Stimulated activated CD8-positive, alpha-beta memory T cell treated with anti-CD3 and anti-CD28 coated beads, Interleukin-7, amount 100 ng/mL, for 1 hour (primary cell): ENCODE measurements at places on chromosomes 6 and 20.
A peak's percentile ranks its signal among the peaks of the same experiment; 100 is the strongest.

- DNase-seq, result no peak
These were observed 1.0 kb downstream of the TOMM34 start for GRCh38 chr20:44959082-44959637.

GRCh38 chr6:43735642-43736199 is 34.3 kb upstream of the VEGFA start:
- no peak for DNase-seq

DNA sequence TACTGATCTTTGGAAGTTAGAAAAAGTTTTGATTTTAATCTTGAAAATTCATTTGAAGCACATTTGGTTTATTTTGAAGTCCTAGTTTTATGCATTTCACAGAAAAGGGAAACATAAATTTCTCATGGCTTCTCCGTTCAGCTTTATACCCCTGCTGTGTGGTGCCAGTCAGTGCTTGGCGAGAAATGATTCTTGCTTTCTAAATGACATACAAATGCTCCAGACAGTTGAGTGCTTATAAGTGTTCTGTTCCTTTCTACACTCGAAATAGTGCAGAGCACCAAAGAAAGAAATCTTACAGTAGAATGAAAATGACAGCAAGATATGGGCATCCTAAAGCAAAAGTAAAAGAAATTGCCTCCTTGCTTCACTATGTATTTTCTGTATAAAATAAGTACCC is 9.0 kb upstream of the ZNF292 start:
- no peak for DNase-seq

- DNase-seq, result no peak
These were observed 70.2 kb downstream of the CDH4 start for GRCh38 chr20:61322151-61322865.

DNA sequence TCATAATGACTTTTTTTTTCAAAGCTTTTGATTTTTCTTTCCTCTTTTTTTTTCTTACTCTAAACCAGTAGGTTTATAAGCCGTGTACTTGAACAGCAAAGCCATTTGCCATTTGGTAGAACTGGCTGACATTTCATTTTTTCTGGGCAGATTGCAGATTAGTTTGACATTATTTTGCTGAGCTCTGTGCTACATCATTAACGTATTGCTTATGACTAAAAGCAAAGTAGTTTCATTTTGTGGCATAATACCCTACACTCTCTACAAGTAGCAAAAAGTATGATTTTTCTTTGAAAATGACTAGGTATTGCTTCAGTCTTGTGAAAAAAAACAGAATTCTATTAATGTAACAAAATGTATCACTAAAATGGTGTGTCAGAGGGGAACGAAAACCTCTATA is 141.3 kb downstream of the GRIK2 start:
- no peak for DNase-seq

- DNase-seq, result no peak
These were observed 174.1 kb upstream of the PTPRK start for GRCh38 chr6:128694303-128695009.

DNA sequence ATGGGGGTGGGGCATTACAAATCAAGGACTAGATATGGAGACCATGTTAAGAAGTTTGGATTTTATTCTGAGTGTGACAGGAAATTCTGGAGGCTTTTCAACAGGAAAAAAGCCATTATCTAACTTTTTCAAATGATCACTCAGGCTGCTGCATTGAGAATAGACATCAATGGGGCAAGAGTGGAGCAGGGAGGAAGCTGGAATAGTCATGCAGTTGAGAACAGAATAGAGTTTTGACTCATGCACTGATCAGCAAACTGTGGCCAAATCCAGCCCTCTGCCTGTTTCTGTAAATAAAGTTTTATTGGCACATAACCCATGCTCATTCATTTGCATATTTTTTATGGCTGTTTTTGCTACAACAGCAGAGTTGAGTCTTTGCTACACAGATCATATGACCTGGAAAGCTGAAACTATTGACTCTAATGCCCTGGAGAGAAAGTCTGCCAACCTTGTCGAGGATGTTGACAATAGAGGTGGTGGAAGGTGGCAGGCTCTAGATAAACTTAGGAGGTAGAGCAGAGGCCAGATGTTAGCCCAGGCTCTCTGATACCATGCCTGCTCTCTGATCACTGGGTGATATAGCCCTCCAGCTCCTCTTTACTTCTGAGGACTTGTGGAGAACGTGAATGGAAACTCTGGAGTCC is 441.8 kb downstream of the PTPRT start:
- DNase-seq, result no peak

GRCh38 chr6:28340310-28341095 is 4.6 kb upstream of the ZSCAN31 start:
- DNase-seq, result no peak

- no peak for DNase-seq
These were observed 151.7 kb downstream of the GRIK2 start for GRCh38 chr6:101545191-101545590.

DNA sequence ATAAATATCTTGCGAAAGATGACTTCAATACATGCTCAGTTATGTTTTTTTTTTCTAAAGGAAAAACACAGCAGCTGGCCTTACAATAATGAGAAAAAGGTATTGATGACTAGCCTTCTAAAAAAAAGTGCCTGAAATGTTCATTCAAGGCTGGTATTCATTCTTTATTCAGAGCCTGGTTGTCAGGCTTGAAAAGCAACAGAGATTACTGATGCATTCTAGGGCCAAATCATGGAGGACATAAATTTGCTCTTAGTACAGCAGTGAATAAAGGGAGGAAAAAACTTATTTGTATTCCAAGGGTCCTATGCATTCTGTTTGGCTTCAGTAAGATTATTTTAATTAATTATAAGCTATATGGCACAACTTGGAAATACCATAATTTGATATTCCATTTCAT is 83.5 kb downstream of the WASF1 start:
- no peak for DNase-seq

DNA sequence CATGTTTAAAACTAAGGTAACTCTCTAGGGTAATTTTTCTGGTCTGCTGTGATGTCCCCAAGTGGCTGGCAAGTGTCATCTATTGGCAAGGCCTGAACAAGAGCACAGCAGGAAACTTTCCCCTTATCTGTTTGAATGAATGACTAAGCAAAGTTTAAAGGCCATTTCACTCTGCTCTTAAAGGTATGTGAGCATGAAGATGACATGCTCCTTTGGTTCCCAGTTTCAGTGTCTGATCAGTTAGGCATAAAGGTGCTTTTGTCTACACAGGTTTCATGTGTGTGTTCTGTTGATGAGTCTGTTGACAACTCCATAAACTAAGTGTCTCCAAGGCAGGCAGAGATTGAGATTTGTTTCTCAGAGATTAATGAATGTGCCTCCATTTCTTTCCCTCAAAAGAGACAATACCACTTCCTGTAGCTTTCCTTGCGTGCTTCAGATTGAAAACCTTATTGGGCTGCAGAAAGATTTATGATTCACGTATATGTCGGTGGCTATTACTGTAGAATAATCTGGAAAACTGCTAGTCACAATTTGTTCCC is 83.9 kb downstream of the MAP3K7 start:
- DNase-seq, result no peak

GRCh38 chr6:43736211-43736786 is 33.7 kb upstream of the VEGFA start:
- DNase-seq, result no peak

GRCh38 chr20:23744817-23745216 is 5.9 kb downstream of the CST1 start:
- DNase-seq, result no peak

GRCh38 chr20:11686195-11686594 is 231.5 kb upstream of the BTBD3 start:
- DNase-seq, result no peak

- no peak for DNase-seq
These were observed 61.3 kb downstream of the TNFRSF21 start for GRCh38 chr6:47248446-47248845.

- DNase-seq, result no peak
These were observed 24.9 kb downstream of the GTPBP2 start for GRCh38 chr6:43604174-43604573.

GRCh38 chr6:24719125-24719971 is at the start of gene C6orf62:
Gene C6orf62, minus strand, starts transcription at chr6:24719154. Its CDS starts 486 bp downstream, at chr6:24718668.
- DNase-seq, result peak; percentile 19

GRCh38 chr6:897528-898207 is 204.7 kb upstream of the EXOC2 start:
- no peak for DNase-seq

DNA sequence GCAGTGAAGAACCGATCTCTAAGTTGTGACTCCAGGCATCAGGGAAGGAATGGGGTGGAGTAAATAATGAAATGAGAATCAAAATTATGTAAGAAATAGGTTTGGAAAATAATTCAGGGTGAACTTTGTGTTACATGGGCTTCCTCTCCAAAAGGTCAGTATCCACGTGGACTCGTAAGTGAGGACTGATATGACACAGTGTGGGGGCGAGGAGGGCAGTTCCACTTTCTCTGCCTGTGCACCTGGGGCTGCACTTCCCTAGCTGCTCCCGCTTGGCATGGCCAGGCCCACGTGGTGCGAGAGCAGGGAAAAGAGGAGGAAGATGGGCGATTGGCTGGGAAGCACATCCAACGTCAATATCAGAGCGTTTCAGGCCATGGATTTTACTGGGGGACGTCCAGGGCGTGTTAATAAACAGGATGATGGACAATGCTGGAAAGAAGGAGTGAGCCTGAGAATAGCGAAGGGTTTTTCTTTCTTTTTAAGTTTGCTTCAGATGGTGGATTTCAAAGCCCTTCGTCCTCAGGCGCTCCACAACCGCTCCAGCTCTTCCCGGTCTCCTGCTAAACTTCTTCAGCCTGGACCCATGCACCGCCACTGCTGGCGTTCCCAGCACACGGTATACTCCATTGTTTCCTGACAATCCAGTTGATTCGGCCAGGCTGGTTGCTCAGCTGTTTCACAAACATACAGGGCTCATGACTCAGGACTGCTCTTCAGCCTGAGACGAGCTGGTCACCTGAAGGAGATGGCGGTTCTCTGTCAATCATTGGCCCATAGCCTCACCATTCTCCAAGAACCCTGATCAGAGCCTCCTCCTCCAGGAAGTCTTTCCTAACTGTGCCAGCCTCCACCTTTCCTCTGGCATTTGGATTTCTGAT is 11.8 kb downstream of the CCR6 start:
- DNase-seq, result no peak

GRCh38 chr6:159232751-159233150 is 63.6 kb downstream of the FNDC1 start:
- no peak for DNase-seq

DNA sequence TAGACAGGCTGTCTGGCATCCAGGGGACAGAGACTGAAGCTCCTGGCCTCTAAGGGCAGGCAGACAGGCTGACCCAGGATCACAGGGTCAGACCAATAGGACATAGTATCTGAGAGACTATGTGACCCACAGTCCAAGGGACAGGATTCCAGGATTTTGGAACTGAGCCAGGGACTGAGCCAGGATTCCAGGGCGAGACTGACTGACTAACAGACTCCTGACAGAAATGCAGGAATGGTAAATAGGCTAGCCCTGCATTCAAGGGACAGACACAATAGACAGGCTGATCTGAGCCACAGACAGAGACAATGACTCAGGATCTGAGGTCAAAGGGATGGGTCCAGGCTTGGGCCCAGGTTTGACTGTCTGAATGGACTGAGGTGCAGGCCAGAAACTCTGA is 19.8 kb downstream of the XKR7 start:
- no peak for DNase-seq
